ENCODE measurements at places on chromosomes 1 and 21.

- no peak for DNase-seq
Measured at GRCh38 chr1:207393610-207394009, 60.5 kb upstream of the CR2 start.

DNA sequence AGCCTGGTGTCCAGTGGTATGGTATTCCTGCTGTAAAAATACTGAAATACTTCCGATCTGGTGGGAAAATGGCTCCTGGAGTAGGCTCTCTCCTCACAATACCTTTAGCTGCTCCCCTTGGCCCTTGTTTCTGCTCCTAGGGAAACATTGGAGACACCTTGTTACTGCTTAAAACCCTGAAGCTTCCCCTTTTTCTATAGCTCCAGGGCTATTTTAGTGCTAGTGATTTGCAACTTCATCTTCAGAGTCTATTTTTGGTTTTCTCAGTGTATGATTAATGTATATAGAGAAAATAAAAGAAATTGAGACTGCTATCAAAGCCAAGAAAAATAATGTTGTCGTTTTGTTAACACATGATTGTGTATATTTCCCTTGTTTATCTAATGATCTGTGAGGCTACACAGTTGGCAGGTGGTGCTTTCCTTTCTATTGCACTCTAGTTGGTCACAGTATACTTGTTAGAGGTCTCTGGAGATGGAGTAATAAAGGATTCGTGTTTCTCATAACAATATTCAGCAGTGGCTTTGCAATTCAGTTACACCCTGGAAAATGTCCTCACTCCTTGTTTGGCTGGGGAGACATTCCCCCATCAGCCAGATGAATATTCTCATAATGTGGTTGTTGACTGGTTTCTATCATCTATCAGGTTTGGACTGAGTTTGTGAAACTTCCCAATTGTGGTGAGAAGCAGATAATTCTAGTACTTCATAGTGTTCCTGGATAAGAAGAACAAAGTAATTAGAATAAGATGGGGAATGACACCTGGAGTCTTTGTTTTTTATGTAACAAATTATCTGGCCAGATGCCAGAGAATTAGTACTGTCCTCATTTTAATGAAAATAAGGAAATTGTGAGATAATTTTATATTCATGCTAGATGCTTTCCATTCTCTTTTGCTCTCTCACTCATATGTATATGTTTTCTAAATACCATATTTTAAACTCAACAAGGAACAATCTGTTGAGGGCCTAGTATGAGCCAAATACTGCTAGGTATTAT, 44.8 kb upstream of the CACYBP start:
- DNase-seq = no peak

GRCh38 chr1:210010161-210010560, 72.1 kb downstream of the SYT14 start:
- no peak for DNase-seq

GRCh38 chr1:201298396-201299381, 15.4 kb downstream of the PKP1 start:
- no peak for DNase-seq

- DNase-seq = no peak
Measured at GRCh38 chr1:12608311-12608957, 9.6 kb downstream of the DHRS3 start.

DNA sequence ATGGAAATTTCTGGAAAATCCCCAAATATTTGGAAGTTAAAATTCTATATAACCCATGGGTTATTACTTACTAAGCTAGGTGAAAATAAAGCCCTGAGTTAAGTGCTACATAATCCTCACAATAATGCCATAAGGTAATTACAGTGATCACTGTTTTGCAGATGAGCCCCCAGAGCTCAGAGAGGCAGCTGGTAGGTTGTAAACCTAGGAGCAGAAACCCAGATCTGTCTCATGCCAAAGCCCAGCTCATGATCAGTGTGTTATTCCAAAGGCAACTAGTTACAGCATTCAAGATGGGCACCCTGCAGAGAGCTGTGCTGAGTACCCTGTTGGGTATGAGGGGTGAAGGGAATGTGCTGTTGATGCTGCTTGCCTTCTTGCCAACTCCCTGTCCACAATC, 10.8 kb upstream of the MYOG start:
- DNase-seq = no peak

- no peak for DNase-seq
Measured at GRCh38 chr1:156126043-156126629, 11.6 kb downstream of the LMNA start.

DNA sequence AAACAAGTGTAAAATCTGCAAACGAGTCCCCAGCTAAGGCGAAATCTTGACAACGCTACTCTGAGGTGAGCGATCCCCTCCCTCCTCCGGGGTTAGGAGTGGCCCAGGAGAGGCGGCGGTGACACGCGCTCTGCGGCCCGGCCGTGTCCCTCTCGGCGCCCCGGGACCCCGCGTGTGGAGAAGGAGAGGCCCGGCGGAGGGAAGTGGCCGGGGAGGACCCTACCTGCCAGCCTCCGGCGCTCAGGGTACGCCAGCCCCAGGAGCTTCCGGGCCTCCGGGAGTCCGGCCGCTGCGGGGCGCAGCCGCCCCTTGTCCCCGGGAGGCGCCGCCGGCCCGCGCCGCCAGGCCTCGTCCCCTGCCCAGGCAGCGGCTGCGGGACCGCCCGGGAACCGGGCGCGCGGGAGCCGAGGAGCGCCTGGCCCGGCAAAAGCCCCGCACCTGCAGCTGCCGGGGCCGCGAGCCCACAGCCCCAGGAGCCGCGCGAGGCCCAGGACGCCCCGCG, 543 bp downstream of the ABCB10 start:
- peak; percentile 6 for DNase-seq

DNA sequence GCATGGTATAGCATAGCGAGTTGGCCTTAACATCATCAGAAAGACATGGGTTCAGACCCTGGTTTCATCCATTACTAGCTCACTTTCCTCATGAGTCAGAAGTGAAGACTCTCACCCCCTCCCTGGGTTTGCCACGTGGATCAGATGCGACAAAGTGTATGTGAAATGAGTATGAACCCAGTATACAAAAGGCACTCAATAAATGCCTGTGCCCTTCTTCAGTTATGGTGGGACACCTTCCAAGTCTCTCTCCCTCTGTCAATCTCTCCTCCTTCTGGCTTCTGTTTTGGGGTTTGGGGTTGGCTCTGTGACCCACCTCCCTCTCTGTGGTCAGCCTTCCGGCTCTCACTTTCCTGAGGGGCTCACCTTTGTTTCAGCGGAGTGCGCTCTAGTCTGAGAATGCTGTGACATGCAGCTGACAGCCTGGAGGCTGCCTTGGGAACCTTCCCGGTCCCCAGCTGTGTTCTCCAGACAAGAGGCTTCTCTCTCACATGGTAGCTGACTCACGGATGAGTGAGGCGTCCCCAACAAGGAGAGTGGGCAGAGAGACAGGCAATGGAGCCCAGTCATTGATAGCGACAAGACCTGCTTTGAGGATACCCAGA, 155.0 kb upstream of the EDN2 start:
- no peak for DNase-seq

DNA sequence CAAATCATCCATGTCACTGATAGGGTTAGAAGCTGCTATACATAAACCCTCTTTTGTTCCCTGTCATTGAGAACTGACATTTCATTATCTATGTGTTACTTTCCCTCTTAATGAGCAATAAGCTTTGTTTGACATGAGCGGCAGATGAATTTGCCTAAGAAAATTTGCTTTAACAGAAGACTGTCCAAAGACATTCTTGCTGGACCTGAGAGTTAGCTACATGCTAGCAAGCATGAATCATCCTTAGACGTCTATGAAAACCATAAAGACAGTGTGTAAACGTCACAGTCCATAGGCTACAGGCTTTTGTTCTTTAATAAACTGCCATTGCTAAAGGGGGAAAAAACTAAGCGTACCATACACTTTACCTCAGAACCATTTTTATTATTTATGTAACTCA, 73.1 kb downstream of the TNFSF4 start:
- DNase-seq = no peak

- no peak for DNase-seq
Measured at GRCh38 chr1:223662943-223663342, 2.6 kb downstream of the CAPN8 start.

DNA sequence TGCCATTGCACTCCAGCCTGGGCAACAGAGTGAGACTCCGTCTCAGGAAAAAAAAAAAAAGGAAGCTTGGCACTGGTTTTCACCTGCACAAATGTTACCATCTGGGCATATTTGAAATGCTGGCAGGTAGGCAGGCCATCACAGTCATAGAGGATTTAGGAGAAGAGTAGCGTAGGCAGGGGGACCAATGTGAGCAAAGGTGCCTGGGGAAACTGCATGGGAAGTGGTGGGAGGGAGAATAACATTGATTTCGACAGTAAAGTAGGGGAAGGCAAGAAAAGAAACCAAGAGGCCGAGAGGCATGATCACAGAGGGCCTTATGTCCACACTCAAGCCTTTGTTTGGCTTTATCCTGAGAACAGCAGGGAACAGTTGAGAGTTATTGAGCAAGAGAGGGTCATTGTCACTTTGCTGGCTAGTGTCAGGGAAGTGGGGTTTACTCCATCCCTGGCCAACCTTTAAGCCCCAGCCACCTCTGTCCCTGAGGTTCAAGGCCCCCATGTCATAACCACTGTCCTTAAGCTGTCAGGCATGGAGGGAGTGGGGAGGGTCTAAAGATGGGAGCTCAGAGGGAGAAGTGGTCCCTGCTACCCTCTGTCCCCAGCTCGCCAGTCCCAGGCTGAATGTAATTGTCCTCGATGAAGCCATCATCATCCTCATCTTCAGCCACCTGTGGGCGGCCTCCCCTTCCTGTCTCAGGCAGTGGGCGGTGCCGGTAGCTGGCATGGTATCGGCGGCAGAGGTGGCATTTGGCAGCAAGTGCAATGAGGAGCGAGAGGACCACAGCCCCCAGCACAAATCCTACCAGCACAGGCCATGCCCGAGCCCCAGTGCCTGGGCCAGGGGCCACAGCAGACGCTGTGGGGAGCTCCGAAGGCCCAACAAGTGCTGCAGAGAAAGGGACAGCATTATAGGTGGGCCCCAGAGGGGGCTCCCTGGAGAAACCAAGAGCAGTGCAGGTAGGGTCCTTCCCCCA, 2.9 kb downstream of the C1orf210 start:
- no peak for DNase-seq

DNA sequence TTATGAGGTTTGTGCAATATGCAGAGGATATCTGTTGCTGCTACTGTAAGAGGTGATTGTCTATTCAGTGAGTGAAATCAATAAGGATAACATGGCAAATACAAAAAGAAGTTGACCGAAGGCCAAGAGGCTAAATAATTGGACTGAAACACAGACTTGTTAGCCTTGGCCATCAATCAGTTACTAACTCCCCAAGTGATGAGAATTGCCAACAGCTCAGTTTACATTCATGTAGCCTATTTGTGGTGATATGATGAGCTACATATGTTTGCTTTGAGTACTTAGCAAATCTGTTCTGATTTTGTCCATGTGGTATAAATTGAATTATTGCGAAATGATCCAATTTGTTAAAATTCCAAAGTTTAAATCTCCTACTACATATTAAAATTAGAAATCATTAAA, 68.6 kb upstream of the VAV3 start:
- DNase-seq = no peak

DNA sequence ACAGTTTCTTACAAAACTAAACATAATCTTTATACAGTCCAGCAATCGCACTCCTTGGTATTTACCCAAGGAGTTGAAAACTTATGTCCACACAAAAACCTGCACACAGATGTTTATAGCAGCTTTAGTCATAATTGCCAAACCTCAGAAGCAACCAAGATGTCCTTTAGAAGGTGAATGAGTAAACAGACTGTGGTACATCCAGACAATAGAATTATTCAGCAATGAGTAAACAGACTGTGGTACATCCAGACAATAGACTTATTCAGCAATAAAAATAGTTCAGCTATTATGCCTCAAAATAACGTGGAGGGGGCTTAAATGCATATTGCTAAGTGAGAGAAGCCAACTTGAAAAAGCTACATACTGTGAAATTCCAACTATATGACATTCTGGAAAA, 87.0 kb upstream of the GALNT2 start:
- no peak for DNase-seq

DNA sequence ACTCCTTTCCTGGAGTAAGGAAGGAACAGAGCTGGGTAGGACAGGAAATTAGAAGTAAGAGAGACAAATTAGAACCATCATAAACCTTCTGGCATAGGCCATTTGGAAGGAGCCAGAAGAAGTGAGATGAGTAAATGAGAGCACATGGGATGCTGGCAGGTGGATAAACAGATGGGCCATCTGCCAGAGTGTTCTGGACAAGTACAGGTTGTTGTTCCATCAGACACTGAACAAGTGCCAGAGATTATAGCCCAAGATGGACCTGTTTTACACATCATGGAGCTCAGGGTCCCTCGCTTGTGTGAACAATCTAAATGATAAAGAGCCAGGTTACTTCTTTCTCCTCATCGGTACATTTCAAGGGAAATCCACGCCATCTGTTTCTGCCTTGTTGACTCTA, 200.3 kb downstream of the HHIPL2 start:
- no peak for DNase-seq

- DNase-seq = no peak
Measured at GRCh38 chr1:30384286-30385245, 338.8 kb downstream of the MATN1 start.

GRCh38 chr1:207999274-207999915, 88.5 kb upstream of the CD34 start:
- DNase-seq = no peak

- no peak for DNase-seq
Measured at GRCh38 chr1:234833118-234833517, 223.1 kb upstream of the IRF2BP2 start.

GRCh38 chr1:171983584-171983983, 142.3 kb downstream of the DNM3 start:
- DNase-seq = no peak

- no peak for DNase-seq
Measured at GRCh38 chr1:40784771-40785151, 1.2 kb downstream of the KCNQ4 start.

- DNase-seq = no peak
Measured at GRCh38 chr21:38925923-38926322, 120.2 kb downstream of the ETS2 start.
